ENCODE measurements at places on chromosomes 2 and 18.

DNA sequence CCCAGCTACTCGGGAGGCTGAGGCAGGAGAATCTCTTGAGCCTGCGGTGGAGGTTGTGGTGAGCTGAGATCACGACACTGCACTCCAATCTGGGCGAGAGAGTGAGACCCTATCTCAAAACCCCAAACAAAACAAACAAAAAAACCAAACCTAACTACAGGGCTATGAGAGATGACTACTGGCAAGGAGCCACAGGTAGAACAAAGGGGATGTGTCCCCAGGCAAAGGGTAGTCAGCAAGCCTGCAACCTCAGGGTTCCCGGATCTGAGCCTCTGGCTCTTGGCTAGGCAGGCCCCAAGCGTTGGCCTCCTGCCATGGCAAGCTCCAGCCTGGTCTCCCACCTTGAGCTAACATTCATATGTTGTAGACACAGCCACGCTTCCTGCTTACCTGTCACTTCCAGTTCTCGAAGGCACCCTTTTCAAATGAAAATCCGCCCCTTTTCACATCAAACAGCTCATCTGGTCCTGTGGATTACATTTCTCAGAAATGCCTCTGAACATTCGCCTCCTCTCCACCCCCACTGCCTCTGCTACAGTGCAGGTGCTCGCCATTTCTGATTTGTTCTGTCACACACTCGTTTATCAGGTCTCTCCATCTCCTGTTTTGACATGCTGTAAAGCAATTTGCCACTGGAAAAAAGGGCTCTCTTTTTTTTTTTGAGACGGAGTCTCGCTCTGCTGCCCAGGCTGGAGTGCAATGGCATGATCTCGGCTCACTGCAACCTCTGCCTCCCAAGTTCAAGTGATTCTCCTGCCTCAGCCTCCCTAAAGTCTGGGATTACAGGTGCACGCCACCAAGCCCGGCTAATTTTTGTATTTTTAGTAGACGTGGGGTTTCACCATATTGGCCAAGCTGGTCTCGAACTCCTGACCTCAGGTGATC, 13.1 kb upstream of the ACTR3 start:
- no peaks in the 10 kb centered on the region for H3K36me3 ChIP-seq
- H3K27me3 ChIP-seq: no peaks in the 10 kb centered on the region
- H3K4me3 ChIP-seq: peak overlapping the region; percentile 11
- peak; percentile 50 for DNase-seq

DNA sequence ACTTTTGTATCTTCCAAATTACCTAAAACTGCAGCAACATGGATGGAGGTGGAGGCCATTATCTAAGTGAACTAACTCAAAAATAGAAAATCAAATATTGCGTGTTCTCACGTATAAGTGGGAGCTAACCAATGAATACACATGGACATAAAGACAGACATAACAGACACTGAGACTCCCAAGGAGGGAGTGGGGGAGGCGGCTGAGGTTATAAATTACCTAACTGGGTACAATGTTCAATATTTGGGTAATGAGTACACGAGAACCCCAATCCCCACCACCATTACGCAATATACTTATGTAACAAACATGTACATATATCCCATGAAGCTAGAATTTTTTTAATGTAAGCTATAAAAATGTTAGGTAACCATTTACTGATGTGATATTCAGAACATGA, 119.8 kb downstream of the RTTN start:
- H3K27ac ChIP-seq: no peak overlapping the region
- DNase-seq: no peak
- peaks cover 15% of the 10 kb centered on the region for H3K36me3 ChIP-seq
- H3K27me3 ChIP-seq: no peaks in the 10 kb centered on the region

DNA sequence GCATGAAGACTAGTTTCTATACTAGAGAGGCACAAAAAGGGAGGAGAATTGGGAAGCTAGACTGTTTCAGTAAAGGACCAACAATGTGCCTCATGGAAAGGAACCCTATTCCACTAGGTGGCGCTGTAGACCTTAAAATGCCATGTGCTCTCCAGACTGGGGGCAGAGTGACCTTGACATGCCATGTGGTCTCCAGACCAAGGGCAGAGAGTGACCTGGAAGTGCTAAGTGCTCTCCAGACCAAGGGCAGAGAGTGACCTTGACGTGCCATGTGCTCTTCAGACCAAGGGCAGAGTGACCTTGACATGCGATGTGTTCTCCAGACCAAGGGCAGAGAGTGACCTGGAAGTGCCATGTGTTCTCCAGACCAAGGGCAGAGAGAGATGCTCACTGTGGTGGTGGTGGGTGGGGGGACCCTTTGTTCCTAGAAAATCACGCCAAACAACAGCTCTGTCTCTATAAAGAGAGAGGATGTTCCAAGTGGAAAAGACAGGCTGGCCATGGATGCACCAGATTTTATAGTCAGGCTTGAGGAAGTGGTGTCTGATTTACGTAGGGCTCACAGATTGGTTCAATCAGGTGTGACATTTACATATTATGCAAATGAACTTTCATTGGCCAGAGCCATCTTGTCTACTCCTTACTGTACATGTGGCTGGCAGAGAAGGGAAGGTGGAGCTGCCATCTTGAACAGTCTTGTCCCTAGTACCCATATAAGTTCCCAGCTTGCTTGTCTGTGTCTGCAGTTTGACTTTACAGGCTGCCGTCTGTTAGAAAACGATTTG, 344.0 kb upstream of the DDX18 start:
- no peak for DNase-seq
- no peaks in the 10 kb centered on the region for H3K27me3 ChIP-seq
- no peak overlapping the region for H3K4me3 ChIP-seq
- H3K4me1 ChIP-seq: no peaks in the 10 kb centered on the region
- no peaks in the 10 kb centered on the region for H3K36me3 ChIP-seq

GRCh38 chr2:197215748-197216360, 94.7 kb downstream of the ANKRD44 start:
- H3K27me3 ChIP-seq: no peaks in the 10 kb centered on the region
- peak overlapping the region; percentile 33 for H3K27ac ChIP-seq
- peaks cover 10% of the 10 kb centered on the region for H3K36me3 ChIP-seq
- no peak for DNase-seq
- no peak overlapping the region for H3K4me3 ChIP-seq

- no peaks in the 10 kb centered on the region for H3K27me3 ChIP-seq
- no peak overlapping the region for H3K27ac ChIP-seq
Observed at GRCh38 chr2:81901017-81901416, 1596.5 kb upstream of the LRRTM1 start.

DNA sequence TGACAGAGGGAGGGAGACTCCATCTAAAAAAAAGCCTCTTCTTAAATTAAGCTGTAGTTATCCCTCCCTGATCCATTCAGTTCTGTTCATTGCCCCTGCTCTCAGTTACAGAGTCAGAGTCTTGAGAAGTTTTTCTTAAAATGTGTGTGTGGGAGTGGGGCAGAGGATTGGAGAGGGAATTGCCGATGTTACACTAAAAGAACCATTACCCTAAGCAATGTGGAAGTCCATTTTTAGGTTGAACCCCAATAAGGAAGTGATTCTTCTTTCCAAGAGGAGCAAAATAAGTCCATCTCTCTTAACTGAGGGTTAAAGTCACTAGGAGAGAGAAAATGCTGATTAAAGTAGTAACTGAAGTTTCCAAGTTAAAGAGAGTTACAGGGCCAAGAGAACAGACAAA, 21.2 kb upstream of the THOC1 start:
- no peaks in the 10 kb centered on the region for H3K27me3 ChIP-seq
- no peaks in the 10 kb centered on the region for H3K36me3 ChIP-seq
- DNase-seq: no peak
- no peak overlapping the region for H3K27ac ChIP-seq
- H3K4me1 ChIP-seq: no peaks in the 10 kb centered on the region

- no peaks in the 10 kb centered on the region for H3K36me3 ChIP-seq
- H3K27ac ChIP-seq: no peak overlapping the region
- no peaks in the 10 kb centered on the region for H3K27me3 ChIP-seq
- DNase-seq: no peak
- H3K4me1 ChIP-seq: no peaks in the 10 kb centered on the region
Observed at GRCh38 chr2:59034837-59035236, 793.7 kb upstream of the FANCL start.
